ENCODE measurements at places on chromosomes 11 and 22.
A peak's percentile ranks its signal among the peaks of the same experiment; 100 is the strongest.

- no peak for DNase-seq
These were observed 38.5 kb upstream of the FJX1 start for GRCh38 chr11:35579557-35580396.

- DNase-seq: no peak
These were observed 125.1 kb downstream of the WT1 start for GRCh38 chr11:32310214-32310601.

DNA sequence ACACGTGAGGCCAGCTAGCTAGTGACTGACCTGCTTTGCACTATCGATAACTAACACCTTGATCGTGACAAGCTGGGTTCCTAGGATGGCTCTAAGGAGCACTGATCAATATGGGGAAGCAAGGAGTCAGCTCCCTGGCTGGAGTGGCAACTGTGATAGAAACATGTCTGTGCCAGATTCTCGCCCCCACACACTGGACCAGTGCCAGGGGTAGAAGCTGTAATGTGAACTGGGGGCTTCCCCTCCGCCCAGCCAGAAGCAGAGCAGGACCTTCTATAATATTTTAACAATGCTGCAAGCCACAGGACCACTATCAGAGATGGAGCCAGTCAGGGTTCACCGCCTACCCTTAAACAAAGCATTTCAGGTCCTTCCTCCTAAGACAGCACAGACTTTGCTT is 96.5 kb downstream of the DSCAML1 start:
- DNase-seq: no peak

DNA sequence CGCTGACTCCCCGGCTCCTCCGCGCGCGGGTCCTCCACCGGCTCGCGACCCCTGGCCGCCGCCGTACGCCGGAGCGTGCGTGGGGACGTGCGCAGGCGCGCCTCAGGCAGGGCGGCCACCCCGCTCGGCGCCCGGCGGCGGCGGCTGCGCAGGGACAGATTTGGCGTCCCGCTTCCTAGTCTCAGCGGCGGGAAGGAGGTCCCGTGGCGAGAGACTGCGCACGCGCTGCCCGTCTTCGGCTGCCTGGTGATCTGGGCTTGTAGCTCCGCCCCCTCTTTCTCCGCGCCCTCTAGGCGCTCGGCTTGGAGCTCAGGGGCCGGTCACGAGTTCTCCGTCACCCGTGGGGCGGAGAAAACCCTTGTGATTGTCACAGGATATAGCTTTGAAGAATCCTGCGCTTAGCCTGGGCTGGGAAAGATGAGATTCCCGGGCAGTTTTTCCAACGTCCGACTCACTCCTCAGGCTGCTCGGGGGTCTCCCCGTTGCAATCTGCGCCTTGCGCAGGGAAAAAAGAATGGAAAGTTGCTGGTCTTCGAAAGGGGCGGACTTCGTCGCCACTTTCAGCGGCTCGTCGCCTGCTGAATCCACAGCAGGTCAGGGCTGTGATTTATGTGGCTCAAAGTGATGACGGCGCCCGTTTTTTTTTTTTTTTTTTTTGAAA is at the start of gene PATL1:
TSS of gene PATL1 (minus strand) at position 88 of the 661 bp plus-strand sequence. CDS start 142 bp downstream, outside the sequence.
- peak; percentile 97 for DNase-seq

GRCh38 chr11:44016131-44016530 is 31.6 kb upstream of the ACCSL start:
- DNase-seq: no peak

GRCh38 chr11:111674941-111675340 is 72.7 kb downstream of the SIK2 start:
- DNase-seq: no peak

GRCh38 chr11:73314117-73314961 is 6.3 kb downstream of the ARHGEF17 start:
- no peak for DNase-seq

DNA sequence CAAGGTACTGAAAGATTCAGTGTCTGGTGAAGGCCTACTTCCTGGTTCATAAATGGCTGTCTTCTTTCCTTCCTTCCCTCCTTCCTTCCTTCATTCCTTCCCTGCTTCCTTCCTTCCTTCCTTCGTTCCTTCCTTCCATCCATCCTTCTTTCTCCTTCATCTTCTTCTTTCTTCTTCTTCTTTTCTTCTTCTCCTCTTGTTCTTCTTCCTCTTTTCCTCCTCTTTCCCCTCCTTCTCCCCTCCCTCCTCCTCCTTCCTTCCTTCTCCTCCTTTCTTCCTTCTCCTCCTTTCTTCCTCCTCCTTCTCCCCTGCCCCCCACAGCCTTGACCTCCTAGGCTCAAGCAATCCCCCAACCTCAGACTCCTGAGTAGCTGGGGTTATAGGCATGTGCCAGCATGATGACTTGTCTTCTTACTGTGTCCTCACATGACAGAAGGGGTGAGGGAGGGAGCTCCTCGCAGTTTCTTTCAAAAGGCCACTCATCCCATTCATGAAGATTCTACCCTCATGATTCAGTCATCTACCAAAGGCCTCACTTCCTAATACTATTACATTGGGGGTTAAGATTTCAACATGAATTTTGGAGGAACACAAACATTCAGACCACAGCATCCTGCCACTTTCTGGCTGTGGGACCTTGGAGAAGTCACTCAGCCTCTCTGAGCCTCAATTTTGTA is 22.6 kb upstream of the CCDC134 start:
- no peak for DNase-seq

DNA sequence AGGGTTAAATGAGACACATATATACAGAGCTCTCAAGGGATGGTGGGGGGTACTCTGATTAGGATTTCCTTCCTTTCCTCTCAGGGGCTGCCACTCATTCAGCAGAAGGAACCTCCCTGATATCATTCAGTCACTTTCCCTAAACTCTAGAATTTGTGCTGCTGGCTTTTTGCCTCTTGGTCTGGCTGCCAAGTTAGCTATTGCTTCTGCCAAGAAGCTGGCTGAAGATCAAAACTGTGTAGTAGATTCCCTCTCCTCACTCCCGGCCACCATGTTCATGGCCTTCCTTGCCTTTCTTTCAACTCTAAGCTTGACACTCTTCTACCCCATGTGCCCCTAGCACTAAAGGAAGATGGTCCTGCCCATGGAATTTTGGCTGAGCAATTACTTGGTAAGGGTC is 18.7 kb downstream of the SLC6A5 start:
- DNase-seq: no peak

All from stimulated activated CD4-positive, alpha-beta T cell treated with anti-CD3 and anti-CD28 coated beads, Interleukin-15, amount 100 ng/mL, for 48 hours (primary cell).